NCI-H774 (cell line): ENCODE measurements at places on chromosomes 13 and 19.

DNA sequence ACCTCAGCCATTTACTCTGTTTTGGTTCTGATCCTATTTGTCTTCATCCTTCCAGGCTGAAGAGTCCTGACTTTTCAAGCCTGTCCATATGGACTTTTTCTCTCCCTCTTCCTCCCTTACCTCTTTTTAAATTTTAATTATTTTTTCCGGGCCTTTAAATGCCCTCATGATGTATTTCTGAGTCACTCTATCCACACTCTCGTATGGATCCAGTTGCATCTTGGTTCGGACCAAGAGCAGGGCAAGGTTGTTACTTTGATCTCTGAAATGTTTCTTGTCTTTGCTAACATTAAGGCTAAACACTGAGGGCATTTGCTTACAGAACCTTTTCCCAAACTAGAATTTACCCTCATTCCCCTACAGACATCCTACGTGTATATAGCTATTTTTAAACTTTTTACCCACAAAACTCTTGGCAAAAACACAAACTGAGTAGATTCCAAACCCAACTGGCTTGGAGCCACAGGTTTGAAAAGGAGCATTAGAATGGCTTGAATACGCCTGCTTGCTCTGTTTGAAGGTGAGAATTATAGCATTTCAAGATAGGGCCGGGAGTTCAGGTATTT is 47.4 kb upstream of the SERPINE3 start:
- DNase-seq = no peak

GRCh38 chr19:4059891-4060620 is 6.6 kb downstream of the ZBTB7A start:
- DNase-seq = no peak

GRCh38 chr19:9941231-9941630 is 4.9 kb upstream of the OLFM2 start:
- no peak for DNase-seq

GRCh38 chr19:4776436-4777211 is 14.9 kb upstream of the FEM1A start:
- DNase-seq = no peak

GRCh38 chr13:76570510-76570971 is 315.7 kb downstream of the KCTD12 start:
- no peak for DNase-seq

GRCh38 chr13:30927595-30927994 is 4.9 kb upstream of the TEX26 start:
- no peak for DNase-seq

DNA sequence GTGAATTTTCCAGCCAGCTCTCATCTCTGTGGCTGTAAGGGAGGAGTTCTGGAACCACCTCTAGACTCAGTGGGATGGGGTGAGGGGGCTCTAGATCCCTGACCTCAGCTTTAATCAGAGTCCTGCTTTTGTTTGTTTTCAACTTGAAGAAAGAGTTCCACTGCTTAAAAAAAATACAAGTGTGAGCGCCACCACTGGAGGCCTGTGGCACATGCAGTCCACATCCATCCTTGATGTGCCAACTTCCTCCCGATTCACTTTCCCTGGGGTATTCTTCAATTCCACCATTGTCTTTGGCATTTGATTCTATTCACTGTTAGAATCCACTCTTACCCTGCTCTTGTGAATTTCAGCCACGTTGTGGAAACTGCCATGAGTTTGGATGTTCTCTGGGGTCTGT is 62.4 kb upstream of the GJB6 start:
- DNase-seq = no peak

GRCh38 chr19:49861541-49862378 is 5.6 kb downstream of the PNKP start:
- DNase-seq = no peak

- no peak for DNase-seq
Observed at GRCh38 chr13:51840917-51841316, 4.1 kb downstream of the TMEM272 start.

DNA sequence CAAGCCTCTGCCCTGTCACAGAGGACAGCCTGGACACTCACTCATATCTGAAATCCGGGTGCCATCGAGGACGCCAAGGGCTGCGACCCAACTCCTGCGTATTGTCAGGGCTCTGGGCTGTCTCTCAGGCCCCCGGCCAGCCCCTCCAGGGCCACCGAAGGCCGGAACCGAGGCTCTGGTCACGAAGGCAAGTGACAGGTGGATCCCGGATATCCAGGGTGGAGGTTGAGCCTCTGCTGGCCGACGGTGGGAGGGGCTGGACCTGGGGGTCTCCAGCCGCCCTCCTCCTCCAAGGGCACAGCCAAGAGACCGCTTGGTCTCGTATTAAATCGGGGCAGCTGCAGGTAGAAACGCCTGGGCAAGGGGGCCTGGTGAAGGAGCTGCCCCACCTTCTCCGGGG is 5.4 kb downstream of the RNF126 start:
- DNase-seq = no peak

DNA sequence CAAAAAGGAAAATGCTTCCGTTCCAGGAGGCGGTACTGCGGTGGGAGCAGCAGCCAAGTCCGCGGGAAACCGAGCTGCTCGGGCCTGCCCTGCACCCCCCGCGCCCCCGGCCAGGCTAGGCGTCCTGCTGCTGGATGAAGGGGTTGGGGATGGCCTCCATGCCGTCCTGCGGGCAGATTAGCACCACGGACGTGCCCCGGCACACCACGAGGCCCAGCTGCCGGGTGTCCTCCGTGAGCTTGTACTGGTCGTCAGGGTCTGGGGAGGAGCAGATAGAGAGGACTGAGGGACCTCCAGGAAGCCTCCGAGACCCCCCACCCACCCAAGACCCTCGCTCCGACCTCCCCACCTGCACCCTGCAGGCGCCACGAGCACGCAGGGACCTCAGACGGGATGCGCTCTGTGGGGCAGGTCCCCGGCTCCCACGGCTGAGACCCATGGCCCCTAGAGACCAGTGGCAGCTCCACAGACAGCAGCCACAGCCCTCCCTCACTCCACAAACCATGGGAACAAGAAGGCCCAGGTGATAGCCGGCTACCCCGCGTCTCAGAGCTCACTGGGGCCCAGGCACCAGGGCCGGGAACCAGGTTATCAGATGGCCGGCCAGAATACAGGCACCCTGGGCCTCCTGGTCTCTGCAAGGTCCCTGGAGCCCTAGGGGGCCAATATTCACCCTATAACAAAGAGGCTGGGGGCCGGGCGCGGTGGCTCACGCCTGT is 6.7 kb downstream of the LSM7 start:
- DNase-seq = no peak

DNA sequence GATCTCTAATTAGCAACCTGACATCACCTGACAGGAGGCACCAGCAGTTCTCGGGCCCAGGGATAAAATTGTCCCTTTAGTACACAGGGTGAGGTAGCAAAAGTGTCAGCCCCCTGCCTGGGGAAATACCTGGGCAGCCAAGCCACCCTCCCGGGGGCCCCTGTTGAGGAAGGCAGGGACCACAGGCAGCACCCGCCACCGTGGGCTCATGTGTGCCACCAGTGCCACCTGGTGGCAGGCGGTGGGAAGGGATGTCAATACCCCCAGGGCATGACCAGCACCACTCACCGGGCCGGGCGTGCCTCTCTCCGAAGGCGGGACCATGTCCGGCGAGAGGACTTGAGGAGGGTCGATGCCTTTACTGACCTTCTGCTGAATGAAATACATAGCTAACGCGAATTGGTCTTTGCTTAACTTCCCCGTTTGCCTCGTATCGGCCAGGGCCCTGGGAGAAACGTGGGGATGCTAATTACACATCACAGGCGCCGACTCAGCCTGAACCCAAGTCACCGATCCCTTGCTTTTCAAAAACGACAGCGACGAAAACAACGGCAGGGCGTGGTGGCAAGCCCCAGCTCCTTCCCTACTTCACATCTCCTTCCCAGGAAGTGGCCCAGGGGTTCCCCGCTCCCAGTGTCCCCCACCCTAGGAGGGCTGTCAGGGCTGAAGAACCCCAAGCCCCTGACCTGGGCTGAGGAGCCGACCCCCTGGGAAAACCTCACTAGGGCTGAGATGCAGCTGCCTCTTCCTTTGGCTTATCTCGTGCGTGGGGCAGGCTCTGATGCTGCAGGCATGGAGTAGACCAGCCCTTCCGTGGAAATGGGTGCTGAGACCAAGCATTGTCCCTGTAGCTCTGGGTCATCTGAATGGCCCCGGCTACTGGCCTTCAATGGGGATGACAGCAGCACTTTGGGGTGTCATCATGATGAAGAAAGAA is 53.8 kb downstream of the EPS15L1 start:
- no peak for DNase-seq
